ENCODE measurements at places on chromosomes 7 and 10.
A peak's percentile ranks its signal among the peaks of the same experiment; 100 is the strongest.

DNA sequence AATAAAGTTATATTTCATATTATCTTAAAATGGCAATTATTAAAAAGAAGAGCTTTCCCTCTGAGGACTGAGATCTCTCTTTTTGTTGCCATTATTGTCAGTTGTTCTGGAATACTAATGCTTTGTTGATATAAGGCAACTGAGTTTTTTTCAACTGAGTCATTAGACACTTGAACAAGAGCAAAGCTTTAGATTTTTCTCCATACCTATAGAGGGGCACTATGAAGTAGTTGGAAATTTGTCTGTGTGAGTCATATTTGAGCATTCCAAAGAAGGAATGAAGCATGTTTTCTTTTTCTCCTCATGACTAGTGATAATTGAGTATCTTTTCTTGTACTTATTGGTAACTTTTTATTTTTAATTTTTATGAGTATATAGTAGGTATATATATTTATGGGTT lies 24.5 kb downstream of the RPA3 start:
- DNase-seq: no peak

DNA sequence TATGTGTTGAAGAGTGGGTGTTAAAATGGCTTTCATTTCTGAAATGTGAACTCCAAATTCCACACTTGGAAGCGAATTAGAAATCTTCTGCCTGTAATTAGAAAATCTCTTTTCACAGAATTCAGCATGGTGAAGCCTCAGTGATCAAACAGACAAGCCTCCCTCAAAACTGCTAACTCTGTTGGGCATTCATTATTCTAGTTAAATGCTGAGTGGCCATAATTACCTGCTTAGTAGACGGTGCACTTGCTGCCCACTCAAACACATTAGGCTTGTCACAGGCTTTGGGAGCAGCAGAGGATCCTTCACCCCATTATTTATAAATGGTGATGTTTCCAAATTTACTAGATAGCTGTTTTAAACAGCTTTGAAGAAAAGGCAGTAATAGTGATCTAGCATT lies 177.2 kb upstream of the PCLO start:
- no peak for DNase-seq

DNA sequence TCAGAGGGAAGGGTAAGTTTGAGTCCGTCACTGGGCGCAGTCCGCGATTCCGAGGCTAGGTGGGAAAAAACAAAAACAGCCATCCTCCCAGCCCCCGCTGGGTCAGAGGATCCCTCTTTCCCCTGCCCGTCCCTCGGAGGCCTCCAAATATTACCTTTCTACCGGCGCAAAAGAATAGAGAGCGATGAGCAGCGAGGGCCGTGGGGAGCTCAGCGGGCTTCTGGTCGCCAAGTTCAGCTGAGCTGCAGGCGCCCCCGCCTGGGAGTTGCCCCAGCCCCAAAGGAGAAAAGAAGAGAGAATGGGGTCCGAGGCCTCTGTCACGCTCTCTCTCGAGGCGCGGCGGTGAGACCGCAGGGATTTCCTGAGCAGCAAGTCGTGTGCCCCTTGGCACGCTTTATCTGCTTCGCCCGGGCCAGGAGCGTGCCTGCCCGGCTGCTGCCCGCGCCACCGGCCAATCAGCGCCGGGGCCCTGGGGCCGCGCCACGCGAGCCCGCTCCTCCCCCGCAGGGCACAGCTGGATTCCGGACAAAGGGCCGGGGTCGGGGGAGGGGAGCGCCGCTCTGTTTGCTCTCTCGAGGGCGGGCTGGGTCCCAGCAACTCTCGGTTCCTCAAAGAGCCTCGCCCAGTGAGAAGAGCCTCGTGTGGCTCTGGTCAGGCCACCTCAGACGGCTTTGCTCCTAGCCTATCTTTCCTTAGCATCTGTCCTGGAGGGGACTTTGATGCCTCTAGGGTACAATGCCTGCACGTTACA lies at the start of gene NEUROG3:
TSS of gene NEUROG3 (minus strand) at position 367 of the 751 bp plus-strand sequence. CDS start 379 bp downstream, outside the sequence.
- peak; percentile 59 for DNase-seq

GRCh38 chr10:19412531-19412930 lies 363.9 kb downstream of the MALRD1 start:
- DNase-seq: peak; percentile 60

- DNase-seq: no peak
Measured at GRCh38 chr10:110151971-110152370, 55.4 kb upstream of the MXI1 start.

- DNase-seq: no peak
Measured at GRCh38 chr7:27221201-27221797, 21.3 kb upstream of the EVX1 start.

- DNase-seq: no peak
Measured at GRCh38 chr7:142771353-142771723, 568 bp downstream of the PRSS2 start.

DNA sequence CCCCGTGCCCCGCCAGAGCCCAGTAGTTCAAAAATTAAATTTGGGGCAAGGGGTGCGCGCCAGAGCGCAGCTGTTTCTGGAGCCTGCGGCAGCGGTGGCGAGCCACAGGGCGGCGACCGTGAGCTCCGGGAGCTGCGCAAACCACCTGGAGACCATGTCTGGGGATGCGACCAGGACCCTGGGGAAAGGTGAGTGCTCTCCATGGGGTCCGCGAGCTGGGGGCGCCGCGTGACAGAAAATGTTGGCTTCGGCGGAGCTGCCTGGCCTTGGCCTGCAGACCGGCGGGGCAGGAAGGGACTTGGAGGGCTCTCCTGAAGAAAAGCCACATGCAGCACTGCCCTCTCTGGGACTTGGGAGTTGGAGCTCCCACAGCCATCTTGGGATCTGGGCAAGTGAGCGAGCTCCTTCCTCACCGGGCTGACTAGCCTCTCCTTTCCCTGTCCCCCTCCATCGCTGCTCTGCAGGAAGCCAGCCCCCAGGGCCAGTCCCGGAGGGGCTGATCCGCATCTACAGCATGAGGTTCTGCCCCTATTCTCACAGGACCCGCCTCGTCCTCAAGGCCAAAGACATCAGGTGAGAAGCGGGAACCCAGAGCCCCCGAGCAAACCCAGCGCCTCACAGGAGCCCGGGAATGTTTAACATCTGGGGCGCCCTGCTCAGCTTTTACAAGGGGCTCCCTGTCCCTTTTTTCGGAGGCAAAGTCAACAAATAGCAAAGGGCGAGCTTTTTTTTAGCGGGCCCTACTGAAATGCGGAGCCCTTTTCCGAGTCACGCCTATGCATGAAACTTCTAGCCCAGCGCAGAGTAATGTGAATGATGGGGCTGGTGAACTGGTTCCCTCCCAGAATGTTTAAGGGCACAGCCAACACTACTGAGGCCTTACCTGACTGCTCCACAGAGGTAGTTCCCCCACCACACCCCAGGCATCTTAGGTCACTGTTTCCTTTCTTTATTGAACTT lies 6.1 kb downstream of the GSTO2 start:
- DNase-seq: peak; percentile 67

DNA sequence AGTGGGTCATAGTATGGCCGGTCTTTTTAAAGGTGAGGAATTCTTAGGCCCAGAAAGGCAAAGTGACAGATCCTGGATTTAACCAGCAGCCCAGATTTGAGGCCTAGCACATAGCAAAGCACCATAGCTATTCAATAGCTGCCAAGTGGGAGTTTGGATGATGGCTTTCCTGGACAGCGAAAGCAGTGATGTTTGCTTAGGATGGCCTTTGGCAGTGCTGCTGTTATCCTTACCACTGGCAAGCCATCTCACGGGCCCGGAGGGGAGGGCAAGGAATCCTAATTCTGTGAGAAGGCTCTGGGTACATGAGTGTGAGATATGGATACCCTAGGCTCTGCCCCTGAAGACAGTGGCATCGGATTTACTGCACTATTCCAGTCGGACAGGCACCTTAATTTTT lies 50.4 kb downstream of the TCF7L2 start:
- DNase-seq: no peak

GRCh38 chr10:75540981-75541380 lies 109.6 kb downstream of the LRMDA start:
- no peak for DNase-seq

DNA sequence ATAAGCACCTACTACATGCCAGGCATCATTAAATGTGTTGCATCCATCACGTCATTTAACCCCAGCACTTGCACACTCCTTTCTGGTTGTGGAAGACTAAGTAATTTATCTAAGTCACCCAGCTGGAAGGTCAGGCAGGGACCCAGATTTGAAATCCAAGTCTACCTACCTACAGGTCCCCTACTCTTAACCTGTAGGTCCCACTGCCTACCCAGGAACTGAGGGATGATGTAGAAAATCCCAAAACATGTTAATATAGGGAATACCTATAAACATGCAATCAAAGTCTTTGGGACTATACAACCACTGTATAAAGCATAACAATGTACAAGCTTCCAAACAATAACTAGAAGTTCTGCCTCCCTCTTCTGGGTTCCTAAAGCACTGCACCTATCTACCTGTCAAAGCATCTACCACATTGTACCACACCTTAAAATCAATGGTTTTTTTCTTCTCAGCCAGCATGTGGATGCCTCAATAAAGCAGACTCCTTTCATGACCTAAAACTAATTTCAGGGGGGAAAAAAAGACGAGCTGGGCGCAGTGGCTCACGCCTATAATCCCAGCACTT lies 5.6 kb downstream of the IL6 start:
- peak; percentile 4 for DNase-seq

GRCh38 chr7:133561396-133561795 lies 308.5 kb downstream of the EXOC4 start:
- DNase-seq: no peak

DNA sequence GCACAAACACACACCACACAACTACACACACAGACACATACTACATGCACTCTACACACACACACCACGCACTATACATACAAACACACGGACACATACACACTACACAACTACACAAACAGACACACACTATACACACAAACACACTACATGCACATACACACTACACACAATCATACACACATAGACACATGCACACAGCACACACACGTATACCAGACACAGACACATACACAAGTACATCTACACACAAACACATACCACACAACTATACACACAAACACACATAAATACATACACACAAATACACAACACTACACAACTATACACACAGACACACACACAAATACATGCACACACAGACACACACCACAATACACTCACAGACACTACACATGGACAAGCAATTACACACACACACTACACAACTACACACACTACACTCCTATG lies 4.6 kb downstream of the GPR15LG start:
- no peak for DNase-seq

Measured in hematopoietic multipotent progenitor cell treated with erythropoietin and hydrocortisone succinate and interleukin-3 and kit ligand, for 4 days (in vitro differentiated cells).